ENCODE measurements at places on chromosomes 2 and 18. TPM values are rescaled to one million over a fixed set of nuclear protein-coding genes. Genes with fewer than 3 reads are reported as not detected.

Gene TMEM247
- not detected for total RNA-seq

Gene RIT2
- total RNA-seq, result not detected

Gene DHRS9
- total RNA-seq, result 0.54 TPM

DNA sequence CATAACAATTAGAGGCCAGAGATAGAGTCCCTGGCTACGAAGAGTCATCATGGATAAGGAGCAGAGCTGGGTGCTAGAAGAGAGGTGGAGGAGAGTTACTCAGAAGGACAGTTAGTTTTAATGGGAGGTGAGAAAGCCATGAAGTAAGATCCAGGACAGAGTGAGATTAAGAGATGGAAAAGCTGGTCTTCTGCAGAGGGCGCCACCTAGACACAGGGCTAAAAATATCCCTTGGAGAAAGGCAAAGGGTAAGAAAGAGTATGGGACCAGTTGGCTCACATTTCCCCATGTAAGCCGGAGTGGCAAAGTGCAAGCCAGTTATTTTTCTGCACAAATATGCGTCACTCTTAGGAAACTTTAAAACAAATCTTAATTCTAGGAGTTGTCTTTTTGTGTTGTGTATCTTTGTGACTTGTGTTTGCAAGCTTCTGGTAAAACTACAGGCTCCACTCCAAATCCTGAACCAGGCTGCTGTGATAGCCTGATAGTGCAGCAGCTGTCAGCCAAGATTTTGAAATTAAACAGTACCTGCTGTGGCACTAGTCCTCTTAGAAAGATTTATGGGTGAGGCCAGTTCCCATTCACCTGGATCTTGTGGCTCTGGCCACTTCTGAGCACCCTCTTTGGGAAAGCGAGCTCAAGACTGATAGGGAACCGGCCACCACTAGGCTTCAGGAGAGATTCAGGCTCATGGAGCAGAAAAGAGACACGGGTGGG, 204.2 kb downstream of the TPGS2 start:
- no peak for DNase-seq
- H3K27me3 ChIP-seq, result no peaks in the 10 kb centered on the region
- H3K4me3 ChIP-seq, result no peak overlapping the region
- H3K27ac ChIP-seq, result no peak overlapping the region

GRCh38 chr2:145323512-145323911, 803.6 kb upstream of the ZEB2 start:
- no peak overlapping the region for H3K4me3 ChIP-seq
- H3K4me1 ChIP-seq, result no peaks in the 10 kb centered on the region
- H3K27me3 ChIP-seq, result no peaks in the 10 kb centered on the region
- H3K36me3 ChIP-seq, result no peaks in the 10 kb centered on the region

- DNase-seq, result no peak
- H3K4me1 ChIP-seq, result no peaks in the 10 kb centered on the region
- no peak overlapping the region for H3K27ac ChIP-seq
- H3K36me3 ChIP-seq, result no peaks in the 10 kb centered on the region
Observed at GRCh38 chr2:241555711-241556110, 2.8 kb upstream of the BOK start.

DNA sequence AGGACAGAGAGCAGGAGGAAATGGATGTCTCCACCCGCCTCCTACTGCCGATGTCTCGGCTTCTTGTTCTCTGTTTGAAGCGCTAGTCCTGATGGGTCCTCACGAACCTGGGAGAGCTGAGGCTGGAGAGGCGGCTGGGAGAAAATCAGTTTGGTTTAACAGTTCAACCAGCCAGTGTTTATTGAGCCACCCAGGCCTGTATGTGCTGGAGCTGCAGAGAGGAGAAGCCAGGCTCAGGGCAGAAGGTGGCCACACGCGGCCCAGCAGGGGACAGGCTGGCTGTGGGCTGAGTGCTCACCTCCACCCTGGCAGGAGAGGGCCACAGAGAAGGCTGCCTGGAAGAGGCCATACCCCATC, 202.1 kb downstream of the CYP26B1 start:
- H3K4me1 ChIP-seq, result no peaks in the 10 kb centered on the region
- no peaks in the 10 kb centered on the region for H3K27me3 ChIP-seq
- no peak overlapping the region for H3K4me3 ChIP-seq
- H3K27ac ChIP-seq, result no peak overlapping the region

DNA sequence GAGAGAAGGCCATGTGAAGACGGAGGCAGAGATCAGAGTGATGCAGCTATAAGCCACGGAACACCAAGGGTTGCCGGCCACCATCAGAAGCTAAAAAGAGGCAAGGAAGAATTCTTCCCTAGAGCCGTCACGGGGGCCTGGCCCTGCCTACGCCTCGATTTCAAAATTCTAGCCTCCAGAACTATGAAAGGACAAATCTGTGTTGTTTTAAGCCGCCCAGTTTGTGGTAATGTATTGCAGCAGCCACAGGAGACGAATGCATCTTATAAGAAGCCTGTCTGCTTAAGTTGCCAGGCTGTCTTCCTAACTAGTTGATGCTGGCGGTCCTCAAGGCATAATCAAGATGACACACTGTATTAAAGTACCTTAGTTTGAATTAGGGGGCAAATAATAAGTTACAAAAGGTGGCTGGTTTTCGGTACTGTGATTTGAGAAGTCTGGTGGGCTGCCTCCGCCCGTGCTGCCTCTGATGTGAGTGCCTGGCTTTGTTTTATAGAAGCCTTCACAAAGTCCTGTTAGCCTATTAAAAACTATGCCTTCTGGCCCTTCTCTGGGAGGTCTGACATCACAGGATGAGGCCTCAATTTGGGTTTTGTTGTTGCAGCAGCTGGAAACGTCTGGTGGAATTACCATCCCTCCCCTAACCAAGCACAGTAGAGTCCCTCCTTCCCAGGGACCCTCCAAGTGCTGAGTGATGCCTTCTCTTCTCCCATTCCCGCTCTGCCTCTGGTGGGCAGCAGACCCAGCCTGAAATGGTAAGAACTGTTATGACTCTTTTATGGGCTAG, 53.6 kb downstream of the SRD5A2 start:
- DNase-seq, result no peak
- no peak overlapping the region for H3K27ac ChIP-seq
- H3K4me3 ChIP-seq, result no peak overlapping the region
- H3K4me1 ChIP-seq, result no peaks in the 10 kb centered on the region
